Daoy (cell line): ENCODE measurements at places on chromosomes 16 and 17. TPM values are rescaled to one million over a fixed set of nuclear protein-coding genes. Genes with fewer than 3 reads are reported as not detected.
A peak's percentile ranks its signal among the peaks of the same experiment; 100 is the strongest.

DNA sequence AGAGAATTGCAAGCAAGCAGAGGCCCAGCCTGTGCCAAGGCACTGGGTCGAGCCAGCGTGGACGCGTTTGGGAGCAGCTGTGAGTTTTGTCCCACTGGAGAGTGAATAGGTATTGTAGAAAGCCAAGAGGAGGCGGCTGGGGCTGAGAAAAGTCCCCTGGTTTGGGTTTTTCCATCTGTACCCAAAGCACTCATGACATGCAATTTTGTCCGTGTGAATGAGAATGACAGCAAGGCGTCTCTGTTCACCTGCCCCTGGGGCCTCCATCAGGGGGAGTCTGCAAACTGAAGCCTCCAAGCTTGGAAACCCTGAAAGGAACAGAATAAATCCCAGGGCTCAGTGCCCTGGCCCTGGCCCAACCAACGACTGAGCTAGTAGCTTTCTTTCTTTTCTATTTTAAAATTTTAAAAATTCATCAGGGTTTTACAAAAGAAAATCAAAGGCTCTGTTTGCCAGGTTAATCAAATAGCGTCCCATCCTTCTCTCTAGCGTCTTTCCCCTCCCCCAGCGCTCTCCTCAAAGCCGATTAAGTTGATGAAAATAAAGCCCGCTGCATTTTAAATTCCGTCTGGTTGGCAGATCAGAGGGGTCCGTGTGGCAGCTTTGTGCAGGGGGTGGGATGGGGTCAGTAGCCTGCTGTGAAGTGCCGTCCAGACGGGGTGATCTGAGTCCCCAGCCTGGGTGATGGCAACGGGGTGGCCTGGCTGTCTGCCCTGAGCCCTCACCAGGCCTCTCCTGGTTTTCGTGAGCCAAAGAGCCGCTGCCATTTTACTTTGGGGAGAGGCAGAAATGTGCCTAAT lies 171.0 kb downstream of the KATNIP start:
- DNase-seq, result no peak

GRCh38 chr17:17200311-17200710 lies 5.8 kb downstream of the PLD6 start:
- no peak for DNase-seq

- DNase-seq, result peak; percentile 75
These were observed 21.9 kb upstream of the SSTR2 start for GRCh38 chr17:73142872-73143381.

- no peak for DNase-seq
These were observed 35.1 kb upstream of the IL34 start for GRCh38 chr16:70611224-70611598.

DNA sequence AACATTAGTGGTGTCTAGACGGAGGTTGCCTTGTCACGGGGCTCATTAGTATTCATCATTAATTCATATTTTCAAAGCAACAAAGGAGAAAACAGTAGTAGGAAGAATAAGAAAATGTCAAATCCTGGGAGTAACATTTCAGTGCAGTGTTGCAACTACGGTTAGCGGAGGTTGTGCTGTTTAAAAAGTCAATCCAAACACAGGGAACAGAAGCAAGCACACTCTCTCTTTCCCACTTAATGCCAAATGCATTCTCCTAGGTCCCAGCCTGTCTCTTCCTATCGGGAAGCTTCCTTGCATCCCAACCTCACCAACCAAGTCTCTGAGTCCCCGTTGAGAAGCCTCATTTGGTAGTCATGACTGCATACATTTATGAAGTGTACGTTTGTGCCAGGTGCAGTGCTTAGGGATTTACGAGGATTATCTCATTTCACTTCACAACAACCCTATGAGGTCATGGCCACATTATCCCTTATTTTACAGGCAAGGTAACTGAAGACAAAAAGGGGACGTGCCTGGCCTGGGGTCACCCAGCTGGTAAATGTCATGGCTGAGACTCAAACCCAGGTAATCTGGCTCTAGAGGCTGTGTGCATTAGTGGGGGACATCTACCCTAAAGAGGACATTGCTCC lies 283.6 kb upstream of the SALL1 start:
- DNase-seq, result no peak

- no peak for DNase-seq
These were observed 9.0 kb upstream of the ARHGAP27 start for GRCh38 chr17:45441526-45442310.

DNA sequence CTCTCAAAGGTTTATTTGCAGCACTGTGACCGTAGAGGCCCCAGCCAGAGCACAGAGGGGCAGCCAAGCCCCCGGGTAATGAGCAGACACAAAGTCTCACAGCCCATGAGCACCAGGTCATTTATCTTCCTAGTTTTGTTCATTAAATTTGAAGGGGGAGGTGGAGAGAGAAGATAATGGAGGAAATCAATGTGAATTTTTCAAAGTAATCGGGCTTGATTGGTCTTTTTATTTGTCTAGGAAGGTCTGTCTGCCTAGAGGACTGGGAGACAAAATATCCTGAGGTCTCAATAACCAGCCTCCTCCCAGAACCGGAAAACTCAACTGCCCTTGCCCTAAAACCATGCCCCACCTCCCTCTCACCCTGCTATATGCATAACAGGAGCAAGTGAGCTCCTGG lies 189.0 kb downstream of the SLC39A11 start:
- DNase-seq, result no peak

Gene DPEP2
- not detected in 2 replicates for total RNA-seq

Gene C1QTNF8
- total RNA-seq, result not detected in 2 replicates

DNA sequence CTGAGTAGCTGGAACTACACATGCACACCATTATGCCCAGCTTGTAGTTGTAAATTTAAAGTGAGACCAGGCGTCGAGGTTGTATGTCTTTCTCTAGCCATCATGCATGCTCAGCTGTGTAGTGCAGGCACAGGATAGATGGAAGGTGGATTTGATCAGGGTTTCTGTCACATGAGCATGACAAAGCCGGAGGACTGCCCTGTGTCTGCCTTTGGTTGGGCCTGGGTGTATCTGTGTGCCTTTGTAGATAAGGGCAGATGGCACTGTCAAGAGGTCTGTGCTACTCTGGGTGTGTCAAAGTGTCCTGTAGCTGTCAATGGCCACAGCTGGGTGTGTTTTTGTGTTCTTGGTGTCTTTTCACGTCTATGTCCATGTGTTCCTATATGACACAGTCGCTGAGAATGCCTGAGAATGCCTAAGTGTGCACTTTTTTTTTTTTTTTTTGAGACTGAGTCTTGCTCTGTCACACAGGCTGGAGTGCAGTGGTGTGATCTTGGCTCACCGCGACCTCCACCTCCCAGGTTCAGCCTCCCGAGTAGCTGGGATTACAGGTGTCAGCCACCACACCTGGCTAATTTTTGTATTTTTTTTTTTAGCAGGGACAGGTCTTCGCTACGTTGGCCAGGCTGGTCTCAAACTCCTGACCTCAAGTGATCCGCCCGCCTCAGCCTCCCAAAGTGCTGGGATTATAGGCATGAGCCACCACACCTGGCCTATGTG lies 4.1 kb upstream of the NAGS start:
- DNase-seq, result no peak
